Stimulated activated CD4-positive, alpha-beta T cell treated with anti-CD3 and anti-CD28 coated beads, Interleukin-15, amount 100 ng/mL, for 48 hours (primary cell): ENCODE measurements at places on chromosomes 6 and 20.

- DNase-seq = no peak
Observed at GRCh38 chr6:15396808-15397207, 150.9 kb downstream of the JARID2 start.

- DNase-seq = no peak
Observed at GRCh38 chr6:165571721-165572132, 91.3 kb downstream of the PDE10A start.

DNA sequence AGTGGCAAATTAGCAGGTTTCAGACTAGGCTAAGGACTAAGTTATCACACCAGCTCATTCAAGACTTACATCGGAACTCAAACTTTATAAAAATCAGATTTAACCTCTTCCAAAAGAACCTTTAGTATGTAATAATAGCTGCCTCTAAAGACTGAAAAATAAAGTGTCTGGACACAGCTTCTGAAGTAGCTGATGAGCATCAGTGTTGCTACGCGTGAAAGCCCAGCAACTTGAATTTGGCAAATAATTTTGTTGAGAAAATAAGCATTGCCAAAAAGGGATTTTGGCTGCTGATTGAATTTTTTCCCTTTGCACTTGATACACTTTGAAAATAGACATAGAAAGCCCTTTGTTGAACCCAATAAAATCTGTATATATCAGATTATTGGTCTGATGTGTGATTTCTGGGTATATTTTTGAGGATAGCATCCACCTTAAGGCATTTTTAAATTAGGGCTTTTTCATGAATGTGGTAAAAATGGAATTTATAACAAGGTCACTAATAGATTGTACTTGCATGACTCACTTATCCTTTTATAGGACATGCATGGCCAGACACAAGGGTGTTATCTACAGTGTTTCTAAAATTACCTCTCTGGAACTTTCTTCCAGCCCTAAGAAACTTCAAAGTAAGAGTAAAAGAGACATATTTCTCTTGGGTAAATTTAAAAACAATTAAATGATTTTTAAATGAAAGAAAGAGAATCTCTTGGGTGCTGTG, 350.4 kb downstream of the TENT5A start:
- DNase-seq = no peak

- DNase-seq = no peak
Observed at GRCh38 chr6:18883851-18884250, 496.7 kb downstream of the RNF144B start.

DNA sequence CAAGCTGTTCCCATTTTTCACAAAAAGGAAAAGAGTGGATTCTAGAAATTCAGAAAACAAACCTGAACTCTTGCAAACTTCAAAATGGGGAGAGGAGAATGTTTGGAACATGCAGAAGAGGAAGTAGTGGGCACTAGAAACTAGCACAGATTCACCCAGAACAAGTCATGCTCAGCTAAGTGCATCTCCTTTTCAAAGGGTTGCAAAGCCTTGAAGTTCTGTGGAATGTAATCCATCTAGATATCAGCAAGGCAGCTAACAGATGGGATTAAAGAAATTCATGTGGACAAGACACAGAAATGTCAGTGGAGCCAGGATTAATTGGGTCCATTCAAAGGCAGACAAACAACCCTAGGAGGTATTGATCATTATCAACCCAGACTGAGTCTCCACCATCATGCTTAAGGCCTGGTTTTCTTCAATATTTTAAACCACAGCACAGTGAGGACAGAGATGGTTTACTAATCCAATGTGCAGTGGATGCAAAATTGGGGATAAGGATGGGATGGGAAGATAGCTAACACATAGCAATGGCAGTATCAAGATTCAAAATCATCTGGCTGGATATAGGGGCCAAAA, 31.3 kb downstream of the KCNK5 start:
- DNase-seq = no peak

GRCh38 chr20:38917657-38918056, 8.6 kb upstream of the FAM83D start:
- no peak for DNase-seq

GRCh38 chr6:30787954-30788353, 43.6 kb upstream of the IER3 start:
- no peak for DNase-seq

GRCh38 chr6:33826537-33826936, 22.7 kb upstream of the MLN start:
- no peak for DNase-seq

DNA sequence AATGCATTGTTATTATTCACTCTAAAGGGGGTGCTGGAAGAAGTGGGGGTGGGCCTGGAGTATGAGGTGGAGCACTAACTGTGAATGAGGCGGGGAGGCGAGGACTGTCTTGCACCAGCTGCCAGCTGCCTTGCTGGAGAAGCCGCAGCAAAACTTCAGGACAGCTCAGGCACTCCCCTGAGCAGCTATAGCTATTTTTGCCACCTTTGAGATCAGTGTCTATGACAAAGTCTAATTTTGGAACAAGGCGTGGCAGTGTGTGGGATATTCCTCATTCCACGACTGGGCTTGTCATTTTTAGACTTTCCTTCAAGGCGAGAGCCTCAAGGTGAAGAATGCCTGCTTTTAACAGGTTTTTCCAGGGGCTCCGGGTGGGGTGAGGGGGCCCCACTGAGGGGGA, 143.8 kb downstream of the DOK5 start:
- no peak for DNase-seq

DNA sequence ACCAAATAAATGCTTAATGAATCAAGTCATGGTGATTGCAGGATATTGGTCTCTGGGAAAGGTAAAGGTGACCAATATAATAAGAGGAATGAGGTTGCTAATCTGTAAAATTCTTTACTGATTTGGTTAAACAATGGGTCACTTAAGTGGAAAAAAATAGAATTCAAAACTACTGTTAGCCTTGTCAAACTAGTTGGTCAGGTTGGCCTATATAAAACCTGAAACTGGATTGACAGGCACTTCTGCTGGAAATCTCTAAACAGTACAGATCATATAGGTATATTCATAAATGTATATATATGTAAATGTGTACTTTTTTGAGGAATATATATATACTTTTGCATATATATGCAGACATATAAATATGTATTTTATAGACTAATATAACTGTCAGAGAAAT, 19.7 kb downstream of the PLCB4 start:
- no peak for DNase-seq

- DNase-seq = no peak
Observed at GRCh38 chr20:46683011-46683667, 6.1 kb downstream of the TP53RK start.

GRCh38 chr20:40966103-40966502, 62.5 kb upstream of the TOP1 start:
- no peak for DNase-seq

- no peak for DNase-seq
Observed at GRCh38 chr20:44536175-44536574, 14.3 kb upstream of the SERINC3 start.

GRCh38 chr6:121596441-121596840, 161.0 kb downstream of the GJA1 start:
- DNase-seq = no peak

DNA sequence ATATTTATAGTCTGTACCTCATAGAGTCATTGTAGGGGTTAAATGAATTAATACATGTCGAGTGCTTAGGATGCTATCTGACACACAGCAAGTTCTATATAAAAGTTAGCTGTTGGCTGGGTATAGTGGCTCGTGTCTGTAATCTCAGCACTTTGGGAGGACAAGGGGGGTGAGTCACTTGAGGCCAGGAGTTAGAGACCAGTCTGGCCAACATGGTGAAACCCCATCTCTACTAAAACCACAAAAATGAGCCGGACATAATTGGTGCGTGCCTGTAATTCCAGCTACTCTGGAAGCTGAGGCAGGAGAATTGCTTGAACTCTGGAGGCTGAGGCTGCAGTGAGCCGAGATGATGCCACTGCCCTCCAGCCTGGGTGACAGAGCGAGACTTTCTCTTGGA, 222.9 kb downstream of the UBE3D start:
- no peak for DNase-seq

DNA sequence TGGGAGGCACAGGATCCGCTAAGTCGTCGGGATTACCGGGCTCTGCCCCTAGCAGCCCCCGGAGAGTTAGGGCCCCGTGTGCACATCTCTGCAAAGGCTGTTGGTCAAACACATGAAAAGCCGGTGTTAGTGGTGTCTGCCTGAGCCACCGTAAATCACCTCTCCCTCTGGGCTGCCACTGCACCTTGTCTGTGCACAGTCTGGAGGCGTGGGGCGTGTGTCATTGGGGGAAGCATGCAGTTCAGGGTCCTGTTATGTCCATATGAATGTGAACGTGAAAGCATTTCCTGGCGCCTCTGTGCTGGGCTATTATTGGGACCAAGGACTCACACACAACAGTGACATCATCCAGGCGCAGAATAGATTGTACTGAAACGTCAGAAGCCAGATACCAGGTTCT, 305.6 kb downstream of the NRN1 start:
- DNase-seq = no peak

- DNase-seq = no peak
Observed at GRCh38 chr6:92124200-92124651, 1295.1 kb downstream of the EPHA7 start.

DNA sequence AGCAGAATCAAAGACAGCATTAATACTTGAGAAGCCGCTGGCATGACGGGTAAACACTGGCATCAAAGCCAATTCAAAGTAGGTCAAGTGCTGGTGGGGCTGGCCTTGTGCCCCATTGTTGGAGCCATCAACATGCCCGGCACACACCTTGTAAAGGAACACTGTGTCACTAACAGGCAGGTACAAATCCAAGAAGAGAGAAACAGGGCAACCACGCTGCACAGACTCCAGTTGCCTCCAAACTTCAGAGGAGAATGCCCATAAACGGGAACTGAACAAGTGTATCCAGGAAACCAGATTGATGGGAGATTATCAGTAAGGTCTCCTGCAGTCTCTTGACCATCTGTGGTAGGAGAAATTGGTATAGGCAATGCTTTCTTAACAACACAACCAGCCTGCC, 127.0 kb upstream of the STXBP5 start:
- no peak for DNase-seq

DNA sequence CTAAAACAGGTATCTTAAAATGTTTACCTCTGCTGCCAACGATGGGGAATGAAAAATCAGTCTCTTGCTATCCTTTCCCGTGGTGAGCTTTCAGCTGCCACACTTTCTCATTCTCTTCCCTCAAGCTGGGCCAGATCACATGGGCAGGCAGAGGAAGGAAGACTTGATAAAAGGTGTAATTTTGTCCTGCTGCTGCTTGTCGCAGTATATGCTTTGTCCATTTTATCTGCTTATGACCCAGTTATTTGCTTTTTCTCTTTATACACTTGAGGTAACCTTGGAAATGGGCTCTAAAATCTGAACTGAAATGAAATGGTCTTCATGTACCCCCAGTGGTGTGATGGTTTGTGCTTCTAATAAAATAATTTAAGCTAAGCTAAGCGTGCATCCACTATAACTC, 695.9 kb upstream of the FLRT3 start:
- no peak for DNase-seq

GRCh38 chr6:138011413-138011812, 95.8 kb downstream of the PERP start:
- DNase-seq = no peak

- no peak for DNase-seq
Observed at GRCh38 chr20:62955519-62956386, 3.2 kb downstream of the SLC17A9 start.

GRCh38 chr6:2651536-2651935, 99.2 kb downstream of the MYLK4 start:
- DNase-seq = no peak

- DNase-seq = no peak
Observed at GRCh38 chr6:35470663-35471120, 2.5 kb downstream of the RPL10A start.

- DNase-seq = peak; percentile 96
Observed at GRCh38 chr20:49216991-49217578, 2.1 kb upstream of the DDX27 start.

- DNase-seq = no peak
Observed at GRCh38 chr6:125489579-125490285, 188.0 kb upstream of the HDDC2 start.

DNA sequence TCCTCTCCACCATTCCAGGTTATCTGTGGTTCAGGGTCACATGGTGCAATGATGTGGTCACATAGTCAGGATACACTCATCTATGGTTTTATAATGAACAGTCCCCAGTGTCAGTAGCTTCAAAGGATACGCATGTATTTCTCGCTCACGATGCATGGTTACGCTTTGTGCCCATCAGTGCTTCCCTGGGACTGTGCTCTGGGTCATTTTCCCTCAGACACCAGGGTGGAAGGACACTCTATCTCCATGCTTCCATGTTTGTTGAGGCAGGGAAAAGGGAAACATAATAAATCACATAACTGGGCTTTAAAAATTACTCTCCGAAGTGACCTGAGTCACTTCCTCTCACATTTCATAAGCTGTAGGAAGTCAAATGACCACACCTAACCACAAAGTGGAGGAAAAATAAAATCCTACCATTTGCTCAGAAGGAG, 394.8 kb upstream of the NOX3 start:
- no peak for DNase-seq

GRCh38 chr6:147651249-147652063, 143.0 kb downstream of the SAMD5 start:
- DNase-seq = no peak

GRCh38 chr6:147037881-147038280, 166.3 kb upstream of the STXBP5 start:
- no peak for DNase-seq

GRCh38 chr6:168014428-168014827, 17.0 kb downstream of the KIF25 start:
- no peak for DNase-seq

GRCh38 chr20:13436530-13436929, 202.2 kb downstream of the TASP1 start:
- DNase-seq = no peak

- DNase-seq = no peak
Observed at GRCh38 chr6:2970753-2971419, 481 bp downstream of the SERPINB6 start.
